Fibroblast of the aortic adventitia (primary cell): ENCODE measurements at places on chromosomes 4 and X.
A peak's percentile ranks its signal among the peaks of the same experiment; 100 is the strongest.

DNA sequence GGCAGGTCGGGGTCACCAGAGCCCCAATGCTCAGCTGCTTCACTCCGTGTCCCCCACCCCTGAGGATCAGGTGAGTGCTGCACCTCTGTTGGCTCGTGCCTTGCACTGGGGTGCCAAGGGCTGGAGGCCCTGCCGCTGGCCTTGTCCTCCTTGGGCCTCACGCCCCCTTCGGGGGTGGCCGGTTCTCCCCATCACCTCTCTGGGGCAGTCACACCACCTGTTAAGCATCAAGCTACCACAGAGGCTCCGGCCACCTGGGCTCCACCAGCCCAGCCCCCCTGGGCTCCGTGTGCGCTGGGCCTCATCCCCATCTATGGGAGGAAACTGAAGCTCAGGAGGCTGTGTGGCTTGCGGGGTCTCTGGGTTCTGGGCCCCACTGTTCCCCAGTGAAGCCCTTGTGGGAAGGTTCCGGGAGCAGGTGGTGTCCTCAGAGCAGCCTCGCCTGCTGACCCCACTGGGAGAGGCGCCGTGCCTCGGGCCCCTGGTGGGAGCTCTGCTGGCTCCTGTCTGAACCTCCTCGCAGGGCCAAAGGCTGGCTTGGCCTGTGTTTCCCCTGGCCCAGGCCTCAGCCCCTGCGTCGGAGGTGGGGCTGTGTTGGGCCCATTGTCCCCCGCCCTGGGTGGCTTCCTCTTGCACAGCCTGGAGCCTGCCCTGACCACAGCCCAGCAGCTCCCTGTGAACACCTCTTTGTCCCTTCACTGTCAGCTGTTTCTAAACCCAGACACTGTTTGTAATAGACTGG lies 30.8 kb downstream of the DOK7 start:
- DNase-seq: no peak

DNA sequence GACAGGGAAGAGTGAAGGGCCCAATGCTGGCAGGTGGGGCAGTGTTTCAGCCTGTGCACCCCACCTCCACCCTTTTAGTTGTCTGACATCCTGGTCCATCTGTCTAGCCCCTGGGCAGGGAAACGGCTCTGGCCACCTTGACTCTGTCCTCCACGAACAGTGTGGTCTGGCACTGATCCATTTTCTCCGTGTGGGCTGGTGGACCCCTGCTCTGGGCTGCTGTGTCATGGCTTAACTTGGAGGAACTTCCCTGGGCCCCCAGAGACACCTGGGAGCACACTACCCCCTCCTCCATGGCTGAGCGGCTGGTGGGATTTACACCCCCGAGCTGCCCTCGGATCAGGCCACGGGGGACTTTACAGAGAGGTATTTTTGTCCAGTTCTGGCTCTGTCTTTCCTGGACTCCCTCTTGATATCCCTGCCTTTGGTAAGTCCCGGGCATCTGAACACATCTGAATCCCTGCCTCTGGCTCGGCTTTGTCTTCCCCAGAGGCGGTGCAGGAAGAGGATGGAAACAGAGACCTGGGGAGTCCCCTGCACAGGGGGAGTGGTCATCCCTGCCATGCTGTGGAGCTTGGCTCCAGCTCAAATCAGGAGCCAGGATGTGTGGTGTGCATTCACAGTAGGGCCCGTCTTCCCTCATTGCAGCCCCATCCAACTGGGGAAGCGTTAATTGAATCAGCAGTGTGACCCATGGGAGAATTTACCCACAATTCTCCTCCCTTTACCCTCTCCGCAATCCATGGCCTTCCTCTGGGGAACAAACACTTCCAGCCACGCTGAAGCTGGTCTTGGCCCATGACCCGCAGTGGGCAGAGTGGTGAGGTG lies 6.3 kb upstream of the NKX1-1 start:
- no peak for DNase-seq

DNA sequence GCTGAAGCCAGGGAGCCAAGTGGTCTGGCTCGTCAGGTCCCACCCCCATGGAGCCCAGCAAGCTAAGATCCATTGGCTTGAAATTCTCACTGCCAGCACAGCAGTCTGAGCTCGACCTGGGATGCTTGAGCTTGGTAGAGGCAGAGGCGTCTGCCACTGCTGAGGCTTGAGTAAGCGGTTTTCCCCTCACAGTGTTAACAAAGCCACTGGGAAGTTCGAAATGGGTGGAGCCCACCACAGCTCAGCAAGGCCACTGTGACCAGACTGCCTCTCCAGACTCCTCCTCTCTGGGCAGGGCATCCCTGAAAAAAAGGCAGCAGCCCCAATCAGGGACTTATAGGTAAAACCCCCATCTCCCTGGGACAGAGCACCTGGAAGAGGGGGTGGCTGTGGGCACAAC lies 353.8 kb downstream of the NAP1L3 start:
- no peak for DNase-seq

DNA sequence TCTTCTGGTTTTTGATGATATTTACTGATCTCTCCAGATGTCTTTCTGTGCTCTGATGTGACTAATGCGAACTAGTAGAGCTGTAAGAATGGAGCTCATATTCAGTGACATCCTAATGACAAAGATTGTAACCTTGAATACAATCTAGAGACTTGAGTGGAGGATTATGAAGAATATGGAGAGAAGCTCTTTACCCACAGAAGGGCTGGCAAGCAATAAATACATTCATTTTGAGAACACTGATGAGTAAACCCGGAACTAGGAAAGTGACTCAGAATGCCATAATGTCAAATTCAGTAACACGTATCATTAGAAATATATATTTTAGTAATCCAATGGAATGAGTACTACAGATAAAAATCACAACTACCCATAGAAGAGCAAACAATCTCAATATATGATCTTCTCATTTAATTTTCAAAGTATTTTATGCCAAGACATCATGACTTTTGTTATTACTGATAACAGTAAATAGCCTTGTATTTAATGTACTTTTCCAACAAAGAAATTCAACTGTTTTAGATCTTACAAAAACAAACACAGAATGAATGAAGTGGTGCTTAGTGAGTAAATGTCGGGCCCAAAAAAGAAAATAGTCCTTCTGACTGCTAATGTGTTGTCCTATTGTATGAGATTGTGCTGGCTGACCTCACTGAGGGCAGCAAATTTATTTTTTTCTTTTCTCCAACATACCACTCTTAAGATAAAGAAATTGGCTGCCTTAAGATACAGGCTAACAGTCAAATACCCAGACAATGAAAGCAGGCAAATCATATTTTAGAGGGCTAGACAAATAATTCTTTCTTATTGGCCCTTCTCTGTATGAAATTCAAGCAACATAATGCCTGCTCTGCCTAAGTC lies 49.2 kb upstream of the HDAC8 start:
- peak; percentile 59 for DNase-seq

- no peak for DNase-seq
Measured at GRCh38 chrX:1105671-1106419, 106.6 kb downstream of the CRLF2 start.

DNA sequence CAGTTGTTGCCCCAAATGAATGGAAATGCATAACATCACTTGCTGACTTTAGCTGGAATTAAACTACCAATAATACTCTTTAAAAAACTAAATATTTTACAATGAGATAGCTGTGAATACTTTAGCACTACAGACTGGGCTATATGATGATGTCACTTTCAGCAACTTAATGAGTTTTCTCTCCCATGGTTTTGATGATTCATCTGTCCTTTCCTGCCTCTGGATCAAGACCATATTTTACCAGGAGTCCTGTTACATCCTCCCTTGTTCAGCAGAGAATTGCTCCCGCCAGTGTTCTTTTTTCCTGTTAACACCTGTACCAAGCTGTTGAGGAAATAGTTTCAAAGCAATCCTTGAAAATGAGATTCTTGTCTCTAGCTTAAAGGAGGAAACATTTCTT lies 543.0 kb downstream of the SPRY1 start:
- DNase-seq: peak; percentile 63

DNA sequence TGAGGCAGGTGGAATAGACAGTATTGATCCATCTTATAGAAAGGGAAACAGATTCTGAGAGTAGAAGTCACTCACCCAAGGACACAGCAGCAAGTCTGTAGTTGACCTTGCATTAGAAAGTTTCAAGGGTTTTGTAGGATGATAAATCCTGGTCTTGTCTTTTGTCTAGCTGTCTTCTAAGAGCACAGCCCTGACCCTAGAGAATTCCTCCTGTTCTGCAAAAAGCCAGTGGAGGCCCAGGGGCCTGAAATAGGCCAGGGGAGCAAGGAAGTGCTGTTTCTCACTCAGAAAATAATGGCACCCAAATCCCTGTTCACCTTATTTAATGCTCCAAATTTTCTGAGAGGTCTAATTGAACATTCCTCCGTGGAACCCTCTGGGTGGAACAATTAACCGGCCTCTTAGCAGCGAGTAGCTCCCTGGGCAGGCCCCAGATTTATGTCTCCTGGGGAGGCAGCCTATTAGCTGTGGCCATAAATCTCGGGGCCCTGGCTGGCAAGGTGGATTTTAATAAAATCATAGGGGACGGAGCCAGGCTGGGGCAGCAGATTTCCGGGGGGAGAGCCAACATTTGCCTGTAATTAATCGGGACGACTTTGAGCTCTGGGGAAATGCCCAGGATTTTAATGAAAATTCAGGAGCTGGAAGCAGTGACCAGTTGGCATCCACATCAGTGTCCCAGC lies 49.2 kb upstream of the MSX1 start:
- DNase-seq: no peak

- no peak for DNase-seq
Measured at GRCh38 chrX:46904626-46905025, 7.6 kb upstream of the JADE3 start.

DNA sequence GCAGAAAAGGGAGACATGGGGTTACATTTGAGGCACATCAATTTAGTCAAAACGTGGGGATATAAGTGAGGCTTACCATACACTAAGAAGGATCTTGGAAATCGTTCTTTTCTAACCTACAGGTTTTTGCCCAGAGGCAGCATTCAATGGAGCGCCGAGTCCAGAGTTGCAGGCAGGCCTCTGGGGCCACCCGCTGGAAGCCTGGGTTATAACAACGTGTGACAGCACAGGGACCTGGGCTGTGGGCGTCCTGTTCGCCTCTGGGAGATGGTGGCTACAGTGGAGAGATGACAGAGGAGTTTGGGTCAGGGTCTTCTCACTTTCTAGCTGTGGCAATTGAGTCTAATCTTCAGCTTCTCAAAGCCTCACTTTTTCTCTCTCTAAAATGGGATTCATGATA lies 53.9 kb downstream of the ENPP6 start:
- peak; percentile 32 for DNase-seq

- peak; percentile 20 for DNase-seq
Measured at GRCh38 chr4:147368948-147369347, 111.9 kb upstream of the EDNRA start.

- no peak for DNase-seq
Measured at GRCh38 chr4:25941457-25942221, 27.6 kb downstream of the SMIM20 start.

- no peak for DNase-seq
Measured at GRCh38 chr4:152786627-152787026, 6.9 kb downstream of the ARFIP1 start.

- no peak for DNase-seq
Measured at GRCh38 chr4:46124773-46125413, 1.0 kb upstream of the GABRG1 start.

DNA sequence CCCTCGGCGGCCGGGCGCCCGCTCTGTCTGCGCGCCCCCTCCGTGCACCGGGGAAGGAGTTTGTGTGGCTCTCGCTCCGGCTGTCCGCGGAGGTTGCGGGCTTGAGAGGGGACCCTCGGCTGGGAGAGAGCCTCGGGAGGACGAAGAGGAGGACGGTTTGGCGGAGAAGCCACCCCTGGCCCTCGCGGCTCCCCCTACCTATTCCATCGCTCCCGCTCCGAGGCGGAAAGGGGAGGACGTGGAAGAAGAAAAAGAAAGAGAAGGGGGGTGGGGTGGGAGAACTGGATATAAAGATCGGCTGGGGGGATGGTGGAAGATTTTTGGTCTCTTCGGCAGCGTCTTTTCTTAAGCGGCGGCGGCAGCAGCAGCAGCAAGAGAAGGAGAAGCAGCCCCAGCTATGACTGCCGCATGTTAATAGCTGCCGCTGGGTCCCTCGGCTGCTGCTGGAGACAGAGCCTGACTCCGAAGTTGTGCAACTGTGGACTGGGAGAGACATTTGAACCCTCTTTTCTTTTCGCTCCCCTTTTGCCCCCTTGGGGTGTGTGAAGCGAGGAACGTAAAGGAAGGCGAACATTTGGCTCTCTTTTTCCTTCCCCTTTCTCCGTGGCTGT lies 895 bp downstream of the ADGRL3 start:
- DNase-seq: peak; percentile 4

GRCh38 chr4:111208970-111209369 lies 586.1 kb upstream of the PITX2 start:
- no peak for DNase-seq

DNA sequence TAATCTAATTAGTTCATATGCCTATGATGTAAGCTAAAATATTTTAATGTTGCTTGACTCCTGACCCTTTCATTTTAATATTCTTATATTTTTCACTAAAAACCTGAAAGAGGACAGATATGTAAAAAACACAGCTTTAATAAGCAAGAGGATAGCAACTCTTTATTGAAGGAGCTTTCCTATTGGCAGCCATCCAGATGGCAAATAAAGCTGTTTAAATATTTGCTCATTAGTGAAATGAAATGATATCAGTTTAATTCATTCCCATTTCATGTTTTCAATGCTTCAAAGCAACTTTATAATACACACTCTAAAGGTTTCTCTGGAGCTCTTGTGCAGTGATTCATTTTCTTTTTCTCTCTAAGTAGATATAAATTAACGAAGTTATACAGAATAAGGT lies 473.4 kb downstream of the PCDH7 start:
- no peak for DNase-seq

DNA sequence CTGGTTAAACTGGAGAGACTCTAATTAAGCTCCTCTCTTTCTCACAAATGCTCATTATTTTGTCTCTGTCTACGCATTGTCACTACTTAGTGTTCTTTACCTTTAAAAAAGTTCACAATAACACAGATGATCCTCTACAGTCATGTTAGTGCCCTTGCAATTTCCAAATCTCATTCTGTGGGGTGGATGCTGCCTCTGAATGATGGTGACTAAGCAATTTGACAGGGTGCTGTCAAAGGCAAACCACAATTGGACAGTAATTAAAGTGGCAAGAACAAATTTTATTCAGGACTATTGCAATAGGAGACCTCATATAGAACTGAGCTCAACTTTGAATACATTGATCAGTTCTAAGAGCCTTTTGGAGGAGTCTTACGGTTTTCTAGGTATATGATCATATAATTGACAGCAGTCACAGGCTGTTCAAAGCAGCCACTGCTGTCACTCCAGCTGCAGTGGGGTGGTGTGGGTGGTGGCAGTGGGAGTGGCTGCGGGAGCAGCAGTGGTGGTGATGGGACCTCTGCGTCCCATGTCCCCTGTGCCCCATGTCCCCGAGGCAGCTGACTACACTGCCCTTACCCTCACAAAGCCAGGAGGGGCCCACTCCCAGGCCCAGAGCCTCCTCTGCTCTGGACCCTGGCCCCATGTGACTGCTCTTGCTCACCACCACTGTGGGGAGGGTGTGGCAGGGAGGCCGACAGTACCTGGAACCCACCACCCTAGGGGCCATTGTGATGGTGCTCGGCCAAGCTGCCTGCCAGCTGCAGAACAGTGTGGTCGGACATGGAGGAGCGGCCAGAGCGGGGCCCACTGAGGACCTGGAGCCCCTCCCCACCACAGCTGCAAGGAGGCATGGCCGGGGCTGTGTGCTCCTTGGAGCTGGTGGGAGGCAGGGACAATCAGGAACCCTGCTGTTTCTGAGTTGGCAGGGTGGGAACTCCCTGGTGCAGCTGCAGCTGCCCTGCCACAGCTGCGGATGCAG lies 30.4 kb upstream of the PAGE1 start:
- no peak for DNase-seq

- peak; percentile 4 for DNase-seq
Measured at GRCh38 chrX:23661671-23662070, 5.6 kb upstream of the PRDX4 start.

- DNase-seq: no peak
Measured at GRCh38 chrX:39582091-39582490, 515.7 kb downstream of the BCOR start.
